ENCODE measurements at places on chromosomes 7 and 10.

GRCh38 chr7:100192969-100193368 lies 15.3 kb downstream of the STAG3 start:
- DNase-seq, result no peak

- no peak for DNase-seq
Measured at GRCh38 chr10:35203745-35204144, 77.1 kb downstream of the CREM start.

DNA sequence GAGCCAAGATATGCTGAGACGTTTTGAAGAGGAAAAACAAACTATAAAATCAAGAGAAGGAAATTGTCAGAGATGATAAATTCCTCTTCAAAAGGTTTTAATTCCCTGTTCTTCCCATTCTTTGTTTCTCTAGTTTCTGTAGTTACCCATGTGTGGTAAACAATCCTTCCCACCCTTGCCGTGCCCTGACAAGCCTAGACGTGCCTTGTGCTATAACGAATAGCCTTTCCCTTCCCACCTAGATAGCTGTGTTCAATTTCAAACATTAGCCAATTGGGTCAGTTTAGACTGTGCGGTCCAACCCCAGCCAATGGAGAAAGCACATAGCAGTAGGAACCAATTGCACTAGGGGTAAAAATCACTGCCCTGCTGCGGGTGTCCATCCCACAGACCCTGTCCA lies 138.1 kb downstream of the RALA start:
- no peak for DNase-seq

DNA sequence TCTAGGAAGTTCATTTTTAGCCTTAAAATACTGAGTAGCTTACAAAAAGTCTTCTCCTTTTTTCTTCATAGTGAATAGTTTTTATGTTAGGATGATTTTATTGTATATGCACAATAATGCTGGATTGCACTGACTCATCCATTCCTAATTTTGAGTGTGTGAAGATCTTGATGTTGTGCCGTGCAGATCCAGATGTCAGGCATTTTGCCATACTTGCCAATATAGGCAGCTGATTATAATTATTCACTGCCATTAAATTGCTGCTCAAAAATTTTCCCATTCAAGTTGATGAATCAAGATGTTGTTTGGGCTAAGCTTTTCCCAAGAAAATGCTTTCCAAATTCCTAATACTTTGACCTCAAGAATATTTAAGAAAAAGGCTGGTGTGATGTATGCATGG lies 218.3 kb downstream of the AHR start:
- peak; percentile 33 for DNase-seq

GRCh38 chr10:16735671-16736070 lies 81.6 kb downstream of the RSU1 start:
- no peak for DNase-seq

- DNase-seq, result no peak
Measured at GRCh38 chr7:148697256-148698006, 1.3 kb upstream of the CUL1 start.

GRCh38 chr10:49761789-49762565 lies at the start of gene OGDHL:
Gene OGDHL (minus strand): TSS chr10:49762323. CDS start chr10:49758592, 3,731 bp downstream.
- peak; percentile 4 for DNase-seq

DNA sequence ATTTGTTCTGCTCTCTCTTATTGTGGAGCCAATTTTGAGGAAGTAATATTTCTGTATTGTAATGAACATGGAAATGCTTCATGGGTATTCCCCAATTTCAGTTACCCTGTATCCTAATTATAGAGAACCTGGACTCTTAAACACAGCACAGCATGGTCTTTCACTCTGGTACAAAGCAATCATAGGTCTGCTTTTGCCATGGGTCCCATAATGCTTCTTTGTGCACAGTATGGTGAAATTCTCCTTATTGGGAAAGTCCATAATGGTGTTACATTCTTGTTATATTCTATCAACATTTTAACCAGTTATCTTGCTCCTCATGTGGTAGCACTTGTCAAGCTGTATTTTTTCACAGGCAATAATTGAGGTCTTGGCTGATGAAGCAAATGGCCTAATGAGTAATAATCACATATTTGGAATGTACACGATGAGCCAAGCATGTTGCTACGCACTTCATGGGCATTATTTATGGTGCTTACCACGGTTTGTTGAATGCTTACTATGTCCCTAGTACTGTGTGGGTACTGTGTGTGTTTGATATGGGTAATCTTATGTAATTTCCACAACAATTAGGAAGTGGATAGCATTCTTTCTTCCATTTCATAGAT lies 42.9 kb downstream of the PRKG1 start:
- DNase-seq, result no peak

GRCh38 chr7:108099713-108100112 lies 30.4 kb downstream of the LAMB4 start:
- peak; percentile 54 for DNase-seq
